ENCODE measurements at places on chromosomes 5 and 9. TPM values are rescaled to one million over a fixed set of nuclear protein-coding genes. Genes with fewer than 3 reads are reported as not detected.

ROPN1L gene
- 0.89 TPM for polyA plus RNA-seq

BASP1 gene
- 45.8 TPM for polyA plus RNA-seq

FAM114A2 gene
- 12.6 TPM for polyA plus RNA-seq

STPG3 gene
- 0.16 TPM for polyA plus RNA-seq

SH3TC2 gene
- 0.22 TPM for polyA plus RNA-seq

PCDHB16 gene
- polyA plus RNA-seq, result 0.72 TPM

HOMER1 gene
- 0.31 TPM for polyA plus RNA-seq

CTXN3 gene
- not detected for polyA plus RNA-seq

CAAP1 gene
- polyA plus RNA-seq, result 7.6 TPM

Measured in adipose tissue (tissue), 3 donors.